ENCODE measurements at places on chromosomes 3 and 15.
A peak's percentile ranks its signal among the peaks of the same experiment; 100 is the strongest.

GRCh38 chr3:195106418-195106906 lies 164.5 kb downstream of the XXYLT1 start:
- peak; percentile 23 for DNase-seq

DNA sequence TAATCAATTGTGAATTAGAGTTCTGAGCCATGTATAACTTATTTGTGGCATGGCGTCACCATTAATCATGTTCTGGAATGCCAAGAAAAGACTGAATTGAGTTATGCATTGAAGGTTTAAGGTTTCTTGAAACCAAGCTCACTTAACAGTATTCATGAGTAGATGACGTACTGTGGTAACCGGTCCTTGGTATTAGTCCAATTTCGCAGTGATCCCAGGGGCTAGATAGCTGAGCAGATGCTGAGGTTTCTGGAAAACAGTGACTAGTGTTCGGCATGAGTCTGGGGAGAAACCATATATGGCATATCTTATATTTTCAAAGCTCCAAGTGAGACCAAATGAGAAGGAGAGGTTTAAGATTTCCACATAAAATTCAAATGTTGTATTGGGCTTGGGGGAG lies 218.3 kb upstream of the LYSMD4 start:
- DNase-seq: no peak

- DNase-seq: no peak
These were observed 251.4 kb upstream of the LYSMD4 start for GRCh38 chr15:99984491-99985243.

DNA sequence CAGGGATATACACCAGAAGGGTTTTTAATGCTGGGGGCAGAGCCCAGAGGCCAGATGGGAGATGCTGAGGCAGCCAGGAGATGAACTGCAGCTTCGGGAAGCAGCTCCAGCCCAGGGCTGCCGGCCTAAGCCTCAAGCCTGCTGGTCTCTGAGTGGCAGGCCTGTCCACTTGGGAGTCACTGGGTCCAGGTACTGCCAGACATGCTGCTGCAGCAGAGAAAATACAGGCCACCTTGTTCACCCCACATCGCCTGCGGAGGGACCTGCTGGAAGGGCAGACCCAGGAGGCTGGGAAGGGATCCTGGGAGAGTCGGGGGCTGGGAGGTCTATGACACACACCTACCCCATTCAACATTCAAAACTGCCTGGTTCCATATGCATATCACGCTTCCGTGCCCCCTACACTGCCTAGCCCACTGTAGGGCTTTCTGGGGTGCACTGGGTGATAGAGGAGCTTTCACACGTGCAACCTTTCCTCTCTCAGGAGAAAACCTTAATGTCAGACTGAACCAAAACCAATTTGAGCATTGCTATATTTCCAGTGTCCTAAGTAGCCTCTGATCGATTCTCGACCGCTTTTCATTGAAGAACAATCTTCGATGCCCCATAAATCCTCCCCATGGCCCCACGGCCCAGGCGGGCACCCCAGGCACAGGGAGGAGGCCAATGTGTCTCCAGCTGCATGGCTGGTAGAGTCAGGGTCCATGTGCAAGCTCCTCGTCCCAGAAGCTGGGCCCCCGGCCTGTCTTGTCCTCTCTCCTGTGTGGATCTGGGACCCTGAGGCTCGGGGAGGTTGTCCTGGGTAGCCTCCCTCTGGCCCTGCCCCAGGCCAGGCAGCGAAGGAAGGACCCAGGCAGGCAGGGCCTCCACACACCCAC lies 147.4 kb downstream of the ATP10A start:
- DNase-seq: no peak

GRCh38 chr3:41920406-41920965 lies 41.4 kb downstream of the ULK4 start:
- no peak for DNase-seq

- DNase-seq: no peak
These were observed 50.5 kb upstream of the FGD5 start for GRCh38 chr3:14768182-14768790.

- peak; percentile 43 for DNase-seq
These were observed 33.1 kb upstream of the POLG start for GRCh38 chr15:89367485-89368451.

DNA sequence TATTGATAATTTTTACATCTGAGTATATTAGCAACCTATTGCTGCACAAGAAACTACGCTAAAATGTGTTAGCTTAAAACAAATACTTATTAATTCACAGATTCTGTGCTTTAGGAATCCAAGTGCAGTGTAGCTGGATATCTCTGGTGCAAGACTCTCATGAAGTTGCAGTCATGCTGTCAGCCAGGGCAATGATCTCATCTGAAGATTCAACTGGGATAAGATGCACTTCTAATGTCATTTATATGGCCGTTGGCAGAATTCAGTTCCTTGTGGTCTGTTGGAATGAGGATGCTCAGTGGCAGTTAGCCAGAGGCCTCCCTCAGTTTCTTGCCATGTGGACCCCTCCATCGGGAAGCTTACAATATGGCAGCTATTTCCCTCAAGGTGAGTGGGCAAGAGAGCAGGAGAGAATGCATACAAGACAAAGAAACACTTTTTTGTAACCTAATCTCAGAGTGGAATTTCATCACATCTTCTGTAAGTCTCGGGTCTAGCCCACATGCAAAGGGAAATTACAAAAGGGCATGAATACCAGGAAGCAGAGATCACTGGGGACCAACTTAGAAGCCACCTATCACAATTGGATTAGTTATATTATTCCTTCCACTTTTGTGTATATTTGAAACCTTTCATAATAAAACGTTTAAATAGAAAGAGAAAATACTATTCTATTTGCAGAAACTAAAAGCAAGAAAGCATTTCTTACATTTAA lies 61.6 kb downstream of the DPH6 start:
- DNase-seq: no peak

- no peak for DNase-seq
These were observed 93.3 kb downstream of the RPL39L start for GRCh38 chr3:187046033-187046432.

DNA sequence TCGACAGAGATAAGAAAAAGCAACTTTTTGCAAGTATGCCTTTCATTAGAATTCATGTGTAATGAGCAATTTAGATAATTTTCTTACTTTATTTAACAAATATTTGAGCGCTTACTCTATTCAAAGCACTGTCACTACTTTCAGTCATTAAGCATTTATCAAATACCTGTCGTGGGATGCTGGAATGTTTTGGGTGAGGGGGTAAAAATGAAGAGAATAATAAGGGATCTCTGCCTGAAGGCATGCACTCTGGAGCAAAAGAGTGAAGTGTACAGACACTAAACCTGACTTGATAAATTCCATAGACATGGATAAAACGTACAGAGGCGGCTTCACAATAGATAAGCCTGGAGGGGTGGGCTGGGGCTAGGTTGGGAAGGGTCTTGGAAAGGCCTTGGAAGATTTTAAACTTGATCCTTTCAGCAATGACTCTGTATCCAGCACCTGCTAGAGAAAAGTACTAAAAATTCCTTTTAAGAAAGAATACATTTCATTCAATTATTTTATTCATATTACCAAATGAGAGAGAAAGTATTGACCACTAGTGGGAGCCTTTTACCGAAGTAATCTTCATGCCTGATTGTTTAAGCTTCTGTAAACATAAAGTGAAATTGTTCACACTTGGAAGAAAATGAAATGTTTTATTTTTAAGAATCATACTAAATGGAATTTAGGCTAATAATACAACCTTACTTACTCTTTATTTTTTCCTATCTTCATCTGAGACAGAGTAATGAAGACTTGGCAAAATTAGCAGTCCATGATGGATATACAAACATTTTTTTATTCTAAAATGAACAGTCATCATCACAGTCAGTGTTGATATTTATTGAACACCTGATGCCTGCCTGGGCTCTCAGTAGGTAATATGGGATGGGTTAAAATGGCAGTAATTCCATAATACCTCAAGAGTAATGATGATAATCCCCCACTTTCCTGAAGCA lies 113.2 kb downstream of the PPP2R3A start:
- DNase-seq: peak; percentile 48

GRCh38 chr15:69951898-69952555 lies 145.7 kb downstream of the TLE3 start:
- DNase-seq: no peak

- DNase-seq: no peak
These were observed 7.3 kb upstream of the TPM1 start for GRCh38 chr15:63035253-63035652.

DNA sequence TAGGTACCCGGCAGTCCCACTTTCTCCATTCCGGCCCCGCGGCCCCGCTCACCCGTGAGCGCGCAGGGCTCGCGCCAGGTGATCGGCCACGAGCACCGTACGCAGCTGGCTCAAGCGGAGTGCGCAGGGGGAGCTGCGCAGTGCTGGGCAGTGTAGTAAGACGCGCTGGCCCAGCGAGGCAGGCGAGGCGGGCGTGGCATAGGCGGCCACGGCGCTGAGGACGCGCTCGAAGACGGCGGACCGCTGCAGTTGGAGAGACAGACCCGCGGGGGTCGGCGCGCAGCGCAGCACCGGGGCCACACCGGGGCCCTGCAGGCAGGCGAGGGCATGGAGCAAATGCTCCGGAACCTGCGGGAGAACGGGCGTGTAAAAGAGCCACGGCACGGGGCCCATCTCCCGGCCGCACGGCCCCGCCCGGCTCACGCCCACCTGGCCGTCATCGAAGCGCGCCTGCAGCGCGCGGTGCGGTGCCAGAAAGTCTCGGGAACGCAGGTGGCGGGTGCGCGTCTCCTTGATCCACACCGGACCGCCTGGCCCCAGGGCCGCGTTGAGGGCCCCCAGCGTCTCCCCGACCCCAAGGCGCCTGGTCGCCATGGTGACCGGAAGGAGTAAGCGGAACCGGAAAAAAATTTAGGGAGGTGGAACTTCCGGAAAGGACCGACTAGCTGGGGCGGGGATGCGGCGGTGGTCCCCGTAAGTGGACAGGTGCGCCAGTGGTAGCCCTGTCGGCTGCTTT lies at the start of gene DALRD3:
Gene DALRD3, minus strand, starts transcription at position 610 of the 736 bp plus-strand sequence. Its CDS starts 16 bp downstream, at position 594.
- peak; percentile 70 for DNase-seq

- DNase-seq: no peak
These were observed 28.9 kb downstream of the ITGB5 start for GRCh38 chr3:124858275-124858674.

DNA sequence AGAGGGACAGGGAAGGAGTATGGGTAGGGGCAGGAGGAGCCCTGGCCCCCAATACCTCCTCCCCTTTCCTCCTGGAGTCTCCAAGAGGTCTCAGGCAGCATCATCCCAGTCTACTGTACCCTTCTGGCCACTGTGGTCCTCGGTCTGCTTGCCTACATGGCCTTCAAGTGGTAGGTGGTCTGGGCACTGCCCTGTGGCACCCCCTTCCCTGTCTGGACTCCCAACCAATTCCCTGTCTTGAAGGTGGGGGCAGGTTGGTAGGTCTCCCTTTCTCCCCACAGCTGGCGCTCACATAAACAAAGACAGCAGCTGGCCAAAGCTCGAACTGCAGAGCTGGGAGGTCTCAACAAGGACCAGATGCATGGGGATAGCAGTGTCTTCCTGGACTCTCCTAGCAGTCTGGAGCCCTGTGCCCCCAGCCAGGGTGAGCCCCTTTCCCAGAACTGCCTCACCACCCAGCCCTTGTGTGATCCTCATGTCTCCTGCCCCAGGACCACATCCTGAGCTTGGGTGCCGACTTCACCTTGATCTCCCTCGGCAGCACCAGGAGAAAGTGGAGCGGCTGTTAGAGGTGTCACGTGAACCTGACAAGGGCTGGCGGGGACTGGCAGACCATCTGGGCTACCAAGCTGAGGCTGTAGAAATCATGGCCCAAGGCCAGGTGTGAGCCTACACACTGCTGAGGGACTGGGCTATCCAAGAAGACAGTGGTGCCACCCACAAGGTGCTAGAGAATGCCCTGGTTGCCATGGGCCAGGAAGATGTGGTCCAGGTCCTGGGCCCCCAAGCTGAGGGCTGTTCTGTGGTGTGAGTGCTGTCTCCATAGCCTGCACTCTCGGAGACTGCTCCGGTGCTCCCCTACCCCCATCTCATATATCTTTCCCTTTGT lies 33.1 kb downstream of the NBEAL2 start:
- DNase-seq: peak; percentile 13

- DNase-seq: peak; percentile 6
These were observed 91.2 kb downstream of the AQP9 start for GRCh38 chr15:58229297-58229768.

GRCh38 chr15:55360256-55360655 lies 41.2 kb downstream of the PIGB start:
- DNase-seq: no peak

DNA sequence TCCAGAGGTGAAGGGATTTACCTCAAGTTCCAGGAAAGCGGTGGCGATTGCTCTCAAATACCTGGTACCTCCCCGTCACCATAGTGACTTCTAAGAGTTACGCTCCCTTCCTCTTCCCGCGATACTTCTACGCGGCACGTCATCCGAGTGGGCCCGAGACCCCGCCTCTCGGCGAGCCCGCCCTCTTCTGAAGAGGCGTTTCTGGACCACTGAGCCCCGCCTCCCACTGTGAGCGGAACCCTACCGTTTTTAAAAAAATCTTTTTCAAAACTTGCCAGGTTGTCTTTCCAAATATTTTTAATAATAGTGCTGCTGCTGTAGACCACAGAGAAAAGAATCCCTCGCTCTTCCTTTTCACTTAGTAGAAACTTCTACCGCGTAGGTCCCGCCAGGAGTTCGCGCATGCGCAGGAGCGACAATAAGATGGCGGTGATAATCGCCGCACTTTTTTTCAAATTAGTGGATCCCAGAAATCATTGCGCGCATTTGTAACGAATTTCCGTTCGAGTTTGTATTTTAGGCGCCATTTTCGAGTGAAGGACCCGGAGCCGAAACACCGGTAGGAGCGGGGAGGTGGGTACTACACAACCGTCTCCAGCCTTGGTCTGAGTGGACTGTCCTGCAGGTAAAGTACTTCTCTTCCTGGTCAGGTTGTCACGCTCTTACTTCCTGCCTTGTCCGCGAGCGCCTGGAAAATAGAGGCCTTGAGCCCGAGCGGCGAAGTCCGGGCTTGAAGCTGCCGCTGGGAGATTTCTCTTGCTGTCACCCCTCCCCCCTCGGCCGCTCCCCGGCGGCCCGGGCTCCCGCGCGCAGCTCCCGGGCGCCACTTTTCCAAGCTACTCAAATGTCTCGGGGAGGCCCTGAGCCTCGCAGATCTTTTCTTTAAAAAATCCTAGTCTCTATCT lies at the start of the genes IFT80 and SMC4:
Gene IFT80, minus strand, starts transcription at position 101 of the 905 bp plus-strand sequence. CDS start 14,625 bp downstream, outside the sequence.
Gene SMC4, plus strand, starts transcription at position 526 of the 905 bp plus-strand sequence. CDS start 1,177 bp downstream, outside the sequence.
- peak; percentile 99 for DNase-seq

DNA sequence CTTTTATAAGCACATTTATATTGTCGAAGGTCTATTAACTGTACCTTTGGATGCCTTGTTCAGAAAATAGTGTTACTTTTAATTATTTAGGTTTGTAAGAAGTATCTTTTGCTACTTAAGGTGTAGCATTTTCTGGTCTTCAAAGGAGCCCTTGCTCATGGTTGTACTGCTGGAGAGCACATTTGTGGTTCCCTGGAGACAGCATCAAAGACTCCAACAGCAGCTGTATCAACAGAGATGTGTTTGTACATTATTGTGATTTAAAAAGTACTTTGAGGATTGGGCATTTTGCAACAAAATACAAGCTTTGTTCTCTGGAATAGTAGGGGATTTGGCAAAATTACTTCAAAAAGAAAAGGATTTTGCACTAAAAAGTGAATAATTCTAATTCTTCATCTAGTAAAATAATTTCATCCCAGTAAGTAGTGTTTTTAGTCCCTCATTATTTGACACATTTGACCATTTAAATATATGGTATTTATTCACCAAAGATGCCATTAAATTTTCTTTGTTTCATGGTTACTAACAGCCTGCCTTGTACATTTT lies 16.5 kb downstream of the TBC1D23 start:
- DNase-seq: peak; percentile 96

- no peak for DNase-seq
These were observed 11.5 kb upstream of the BUB1B start for GRCh38 chr15:40149339-40149738.
